COR-L47 (cell line): ENCODE measurements at places on chromosomes 1 and 21.

- DNase-seq: no peak
Measured at GRCh38 chr1:183454377-183454776, 17.9 kb upstream of the SMG7 start.

- DNase-seq: peak; percentile 79
Measured at GRCh38 chr1:98119796-98120195, 199.0 kb upstream of the DPYD start.

DNA sequence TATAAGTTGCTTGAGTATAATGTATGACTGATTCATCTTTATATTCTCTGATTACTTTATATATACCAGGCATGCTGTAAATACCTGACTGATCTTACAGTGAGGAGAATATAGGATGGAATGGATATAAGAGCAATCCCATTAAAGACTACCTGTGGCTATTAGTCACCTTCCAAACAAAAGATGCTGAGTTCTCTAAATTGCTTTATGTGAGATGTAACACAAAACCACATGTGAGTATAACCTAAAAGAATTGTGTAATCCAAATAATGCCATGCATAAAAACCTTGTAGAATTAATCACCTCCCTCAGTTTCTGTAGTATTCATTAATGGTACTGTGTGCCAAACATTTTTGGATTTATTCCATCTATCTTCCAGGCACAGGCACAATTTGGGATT is 134.6 kb upstream of the LRRC7 start:
- no peak for DNase-seq

- no peak for DNase-seq
Measured at GRCh38 chr1:37813529-37814145, 5.6 kb upstream of the YRDC start.

GRCh38 chr1:197152662-197153061 is 6.2 kb upstream of the ASPM start:
- no peak for DNase-seq

- no peak for DNase-seq
Measured at GRCh38 chr1:15073799-15074308, 79.7 kb upstream of the TMEM51 start.

DNA sequence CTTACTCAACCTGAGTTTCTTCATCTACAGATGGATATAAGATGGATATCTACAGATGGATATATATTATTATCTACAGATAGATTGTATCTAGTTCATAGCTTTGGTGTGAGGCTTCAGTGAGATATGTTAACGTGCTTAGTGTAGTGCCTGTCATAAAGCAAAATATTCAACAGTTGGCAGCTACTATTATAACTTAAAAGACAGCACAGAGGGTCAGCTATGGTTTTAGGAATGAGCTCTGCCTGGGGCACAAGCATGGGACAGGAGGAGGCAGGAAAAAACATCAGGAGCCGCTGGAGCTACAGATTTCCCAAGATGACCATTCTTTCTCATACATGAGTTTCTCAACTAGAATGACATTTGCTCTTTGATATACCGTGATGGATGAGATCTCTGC is 1.3 kb upstream of the CYB5R1 start:
- DNase-seq: no peak

GRCh38 chr1:198925567-198925966 is 286.7 kb downstream of the PTPRC start:
- no peak for DNase-seq

DNA sequence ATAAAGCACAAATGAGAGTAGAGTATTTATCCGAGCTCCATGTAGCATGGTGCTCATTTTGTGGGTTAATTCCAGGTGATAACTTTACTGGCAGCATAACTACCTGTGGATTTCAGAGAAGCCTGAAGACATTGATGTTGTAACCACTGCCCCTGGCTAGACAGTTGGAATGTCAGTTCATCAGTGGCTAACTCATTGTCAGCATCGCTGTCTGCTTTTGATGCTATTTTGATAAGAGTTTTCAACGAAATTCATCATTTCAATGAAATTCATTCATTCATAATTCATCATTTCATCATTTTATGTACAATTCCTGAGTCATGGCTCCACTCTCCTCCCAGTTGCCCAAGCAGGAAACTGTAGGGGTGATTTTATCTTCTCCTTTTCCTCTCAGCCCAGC is 34.4 kb downstream of the HSD3B1 start:
- DNase-seq: no peak

DNA sequence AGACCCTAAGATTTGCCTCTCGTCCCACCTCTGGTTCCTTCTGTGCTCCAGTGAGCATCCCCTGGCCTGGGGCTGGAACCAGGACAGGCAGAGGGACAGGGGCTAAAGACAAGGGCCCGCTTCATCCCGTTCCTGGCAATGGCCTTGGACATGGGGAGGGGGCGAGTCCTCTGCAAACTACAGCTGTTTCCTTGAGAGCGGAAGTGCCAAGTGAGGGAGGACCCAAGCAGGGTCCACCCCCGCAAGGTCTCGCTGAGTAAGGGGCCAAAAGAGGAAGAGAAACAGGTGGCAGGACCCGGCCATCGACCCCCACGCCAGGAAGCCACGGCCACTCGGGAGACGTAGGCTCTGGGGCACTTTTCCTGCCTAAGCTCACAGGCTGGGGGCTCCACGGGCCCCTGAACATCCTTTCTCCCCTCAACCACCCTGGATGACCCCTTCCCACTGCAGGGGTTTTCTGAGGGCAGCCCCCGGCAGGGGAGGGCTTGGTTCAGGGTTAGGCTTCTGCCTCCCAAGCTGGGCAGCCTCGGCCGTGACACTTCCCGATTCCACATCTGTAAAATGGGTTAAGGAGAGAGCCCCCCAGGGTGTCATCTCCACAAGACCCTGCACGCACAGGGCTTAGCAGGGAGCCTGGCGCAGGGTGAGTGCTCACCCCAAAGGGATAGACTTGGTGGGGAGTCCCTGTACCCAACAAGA is 17.9 kb upstream of the PLEKHG5 start:
- no peak for DNase-seq

- DNase-seq: no peak
Measured at GRCh38 chr1:45328680-45329079, 2.0 kb downstream of the HPDL start.

- no peak for DNase-seq
Measured at GRCh38 chr1:229226796-229227195, 44.1 kb upstream of the RAB4A start.

DNA sequence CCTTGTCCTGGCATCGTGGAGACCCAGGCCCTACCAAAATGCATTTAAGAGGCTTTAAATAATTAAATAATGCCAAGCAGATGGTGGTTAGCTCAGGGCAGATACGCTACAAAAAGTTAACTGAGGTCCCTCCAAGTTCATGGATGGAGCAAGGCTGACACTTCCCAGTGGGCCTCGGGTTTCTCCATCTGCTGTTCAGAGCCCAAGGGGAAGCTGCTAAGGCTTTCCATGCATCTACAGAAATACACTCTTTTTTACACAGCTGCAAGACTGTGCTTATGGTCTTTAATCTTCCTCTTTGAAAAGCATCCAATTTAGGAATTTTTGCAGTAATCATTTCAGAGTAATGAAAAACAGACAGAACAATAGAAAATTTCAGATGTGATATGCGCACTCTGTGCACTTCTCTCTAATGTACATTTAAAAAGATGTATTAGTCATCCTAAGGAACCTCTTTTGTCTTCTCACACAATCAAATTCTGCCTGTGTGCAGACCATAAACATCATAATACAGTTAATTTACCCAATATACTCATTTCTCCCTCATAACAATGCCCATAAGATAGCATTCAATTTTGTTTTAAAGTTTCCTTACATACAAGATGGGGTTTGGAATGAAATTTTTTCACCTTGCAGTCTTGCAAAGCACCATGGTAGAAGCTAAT is 173.2 kb upstream of the ATP1B1 start:
- DNase-seq: no peak

- no peak for DNase-seq
Measured at GRCh38 chr1:8965121-8965820, 19.6 kb downstream of the CA6 start.

- DNase-seq: no peak
Measured at GRCh38 chr1:50529510-50529909, 106.3 kb upstream of the DMRTA2 start.

DNA sequence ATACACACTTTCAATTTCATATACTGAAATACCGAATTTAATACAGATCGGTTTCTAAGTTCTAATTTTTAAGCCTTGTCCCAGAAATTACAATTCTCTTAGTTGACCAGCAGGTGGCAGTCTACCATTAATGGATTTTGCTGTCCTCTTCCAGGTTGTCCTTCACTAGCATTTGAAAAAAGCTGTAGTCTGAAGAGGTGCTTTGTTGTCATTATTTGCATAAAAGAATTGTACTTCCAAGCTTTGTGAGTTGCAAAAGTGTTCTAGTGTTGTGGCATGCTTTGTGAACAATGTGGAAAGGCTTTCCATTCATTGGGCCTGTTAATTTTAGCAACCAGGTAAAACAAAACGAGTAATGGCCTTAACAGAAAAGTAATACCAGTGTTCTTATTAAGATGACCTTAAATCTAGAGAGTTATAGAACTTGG is 193.6 kb downstream of the RPS6KC1 start:
- DNase-seq: peak; percentile 49

GRCh38 chr21:37240978-37241377 is 26.2 kb downstream of the VPS26C start:
- DNase-seq: no peak

GRCh38 chr1:101618900-101619299 is 377.8 kb downstream of the OLFM3 start:
- DNase-seq: no peak

- DNase-seq: no peak
Measured at GRCh38 chr1:204950353-204951001, 79.8 kb downstream of the NFASC start.

DNA sequence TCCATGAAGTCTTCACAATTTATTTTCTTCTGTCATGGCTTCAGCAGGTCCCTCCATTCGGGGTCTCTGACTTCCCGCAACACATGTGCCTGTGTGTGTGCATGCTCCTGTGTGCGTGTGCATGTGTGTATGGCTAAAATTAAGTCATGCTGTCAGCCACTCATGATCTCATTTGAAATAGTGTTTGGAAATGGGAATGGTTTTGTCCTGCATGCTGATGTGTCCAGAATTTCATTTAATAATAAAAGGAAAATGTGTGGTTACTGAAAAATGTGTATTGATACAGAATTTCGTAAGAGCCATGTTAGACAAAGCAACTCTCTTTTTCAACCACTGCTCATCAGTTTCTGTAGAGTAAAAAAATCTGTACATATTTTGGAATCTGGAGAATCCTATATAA is 123.8 kb upstream of the PRDX6 start:
- no peak for DNase-seq

DNA sequence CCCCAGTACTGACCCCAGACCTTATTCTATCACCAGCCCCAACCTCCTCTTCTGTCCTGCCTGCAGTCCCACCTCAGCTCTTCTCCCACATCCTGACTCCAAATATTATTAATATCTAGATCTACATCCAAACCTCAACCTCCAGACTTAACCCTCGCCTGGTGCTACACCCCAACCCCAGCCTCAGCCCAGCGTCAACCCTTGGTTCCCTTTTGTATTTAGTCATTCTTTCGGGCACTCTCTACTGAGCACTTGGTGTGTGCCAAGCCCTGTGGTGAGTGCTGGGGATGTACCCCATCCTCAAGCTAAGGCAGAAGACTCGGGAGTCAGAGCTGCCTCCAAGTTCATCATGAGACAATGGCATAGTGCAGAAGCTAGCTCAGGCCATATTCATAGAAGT is 1.1 kb downstream of the SHISAL2A start:
- DNase-seq: no peak

- no peak for DNase-seq
Measured at GRCh38 chr1:57024428-57024827, 58.6 kb upstream of the C8B start.

DNA sequence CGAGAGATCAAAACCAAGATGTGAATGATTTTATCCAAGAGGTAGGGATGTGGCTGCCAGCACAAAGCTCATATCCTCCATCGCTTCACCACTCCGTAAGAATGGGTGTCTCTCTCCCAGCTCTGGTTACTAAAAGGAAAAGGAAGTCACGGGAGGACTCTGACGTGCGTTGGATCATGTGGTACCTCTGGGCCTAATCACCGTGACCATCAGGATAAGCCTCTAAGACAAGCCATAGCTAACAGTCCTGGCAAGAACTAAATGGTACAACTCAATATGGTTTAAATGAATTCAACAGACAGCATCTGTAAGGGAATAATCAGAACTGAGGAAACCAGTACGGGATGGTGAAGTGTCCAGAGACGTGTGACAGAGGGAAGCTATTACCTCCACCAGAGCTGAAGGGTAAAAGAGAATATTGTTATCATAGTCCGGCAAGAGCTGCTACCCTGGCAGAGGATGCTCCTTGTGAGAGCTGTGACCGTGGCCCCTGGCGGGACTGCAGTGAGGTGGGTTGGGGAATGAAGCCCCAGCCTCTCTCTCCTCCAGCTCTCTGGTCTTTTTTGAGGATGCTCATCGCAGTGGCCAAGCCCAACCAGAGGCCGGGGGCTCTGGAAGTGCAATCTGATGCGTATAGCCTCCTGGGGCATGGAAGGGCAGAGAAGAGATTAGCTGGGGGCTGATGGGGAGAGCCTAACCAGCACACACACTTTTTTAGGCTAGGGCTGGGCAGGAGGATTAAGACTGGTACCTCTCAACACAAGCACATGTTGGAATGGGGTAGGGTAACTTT is 54.2 kb downstream of the KIAA1614 start:
- DNase-seq: no peak

DNA sequence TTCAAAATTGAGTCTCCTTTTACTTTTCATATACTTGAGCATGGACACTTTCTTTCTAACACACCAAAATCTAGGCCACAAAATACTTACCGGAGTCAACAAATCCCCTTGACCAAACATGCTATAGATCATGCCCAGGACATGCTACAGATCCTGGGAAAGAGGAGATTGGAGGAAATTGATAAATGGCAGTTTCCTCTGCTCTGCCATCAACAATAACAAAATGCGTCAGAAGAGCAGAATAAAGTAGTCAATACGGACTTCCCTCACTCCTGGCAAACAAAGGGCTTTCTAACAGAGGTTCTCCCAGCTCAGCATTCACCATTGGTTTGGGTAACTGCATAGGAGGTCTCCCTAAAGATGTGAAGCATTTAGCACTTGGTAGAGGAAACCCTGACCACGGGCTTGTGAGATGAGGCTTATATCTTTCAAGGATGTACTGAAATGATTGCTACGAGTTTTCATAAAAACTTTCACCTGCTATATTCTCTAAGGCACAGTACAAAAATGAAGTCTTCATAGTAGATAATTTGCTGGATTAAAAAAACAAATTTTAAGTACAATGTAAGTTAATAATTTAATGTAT is 283.8 kb upstream of the RUNX1 start:
- no peak for DNase-seq

- DNase-seq: no peak
Measured at GRCh38 chr1:161273402-161273801, 14.9 kb downstream of the PCP4L1 start.

DNA sequence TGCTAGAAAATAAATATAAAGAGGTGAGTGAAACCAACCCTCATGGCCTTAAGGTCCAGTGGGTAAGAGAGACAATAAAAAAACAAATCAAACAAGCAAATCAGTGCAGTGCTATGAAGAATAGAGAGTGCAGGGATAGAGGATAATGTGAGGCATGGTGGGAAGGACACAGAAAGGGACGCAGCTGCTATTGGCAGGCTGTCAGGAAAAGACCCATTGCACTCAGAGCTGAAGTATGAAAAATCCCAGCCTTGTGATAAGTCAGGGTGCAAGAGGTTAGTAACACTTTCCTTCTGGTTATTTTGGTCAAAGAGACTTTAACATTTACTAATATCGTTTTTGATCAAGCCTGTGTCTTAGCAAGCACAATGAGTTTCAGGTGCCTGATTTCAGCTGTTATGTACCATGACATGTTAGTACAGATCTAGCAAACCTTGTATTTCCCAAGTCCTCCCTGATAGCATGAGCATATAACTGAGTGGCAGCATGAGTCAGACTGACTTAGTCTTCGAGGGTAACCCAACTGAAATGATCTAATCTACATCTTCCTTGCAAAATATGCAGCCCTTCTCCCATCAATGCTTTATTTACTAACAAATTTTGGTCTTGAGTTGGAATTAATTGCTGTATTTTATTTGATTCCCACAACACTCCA is 31.7 kb downstream of the CHML start:
- no peak for DNase-seq
